ENCODE measurements at places on chromosomes 2 and 18.

GRCh38 chr18:68667121-68667520 lies 47.8 kb downstream of the TMX3 start:
- DNase-seq = no peak

GRCh38 chr18:29779096-29779495 lies 1263.4 kb downstream of the DSC3 start:
- peak; percentile 3 for DNase-seq

GRCh38 chr2:240986787-240987411 lies 11.5 kb upstream of the SNED1 start:
- DNase-seq = no peak

DNA sequence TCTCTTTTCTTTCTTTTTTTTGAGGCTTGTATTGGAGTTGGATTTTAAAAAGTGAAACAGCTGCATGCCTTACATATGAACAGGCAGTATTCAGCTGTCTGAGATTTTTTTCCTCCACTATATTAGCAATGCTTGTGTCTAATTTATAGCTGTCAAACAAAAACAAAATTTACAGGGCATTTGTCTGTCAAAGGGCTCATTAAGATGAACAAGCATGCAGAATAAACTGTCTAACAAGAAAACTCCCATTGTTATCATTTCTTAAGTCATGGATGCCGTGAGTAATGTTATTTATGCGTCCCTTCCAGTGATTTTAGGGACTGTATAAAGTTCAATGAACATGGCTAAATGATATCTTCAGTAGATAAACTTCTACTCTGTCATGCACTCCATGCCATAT lies 674.7 kb downstream of the PLCL1 start:
- DNase-seq = no peak

DNA sequence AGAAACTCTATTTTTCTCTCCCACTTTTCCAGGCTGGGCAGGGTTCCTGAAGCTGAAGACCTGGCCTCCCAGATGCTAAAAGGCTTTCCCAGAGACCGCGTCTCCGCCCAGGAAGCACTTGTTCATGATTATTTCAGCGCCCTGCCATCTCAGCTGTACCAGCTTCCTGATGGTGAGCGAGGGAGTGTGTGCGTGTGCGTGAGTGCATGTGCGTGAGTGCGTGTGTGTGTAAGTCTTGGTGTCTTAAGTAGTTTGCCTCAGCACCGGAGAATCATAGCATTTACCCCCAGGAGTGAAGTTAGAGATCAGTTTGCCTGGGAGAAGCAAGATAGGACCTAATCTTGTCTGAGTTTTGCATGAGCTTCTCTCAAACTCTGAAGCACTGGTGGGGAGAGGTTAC lies 73.7 kb downstream of the CDK15 start:
- DNase-seq = no peak

DNA sequence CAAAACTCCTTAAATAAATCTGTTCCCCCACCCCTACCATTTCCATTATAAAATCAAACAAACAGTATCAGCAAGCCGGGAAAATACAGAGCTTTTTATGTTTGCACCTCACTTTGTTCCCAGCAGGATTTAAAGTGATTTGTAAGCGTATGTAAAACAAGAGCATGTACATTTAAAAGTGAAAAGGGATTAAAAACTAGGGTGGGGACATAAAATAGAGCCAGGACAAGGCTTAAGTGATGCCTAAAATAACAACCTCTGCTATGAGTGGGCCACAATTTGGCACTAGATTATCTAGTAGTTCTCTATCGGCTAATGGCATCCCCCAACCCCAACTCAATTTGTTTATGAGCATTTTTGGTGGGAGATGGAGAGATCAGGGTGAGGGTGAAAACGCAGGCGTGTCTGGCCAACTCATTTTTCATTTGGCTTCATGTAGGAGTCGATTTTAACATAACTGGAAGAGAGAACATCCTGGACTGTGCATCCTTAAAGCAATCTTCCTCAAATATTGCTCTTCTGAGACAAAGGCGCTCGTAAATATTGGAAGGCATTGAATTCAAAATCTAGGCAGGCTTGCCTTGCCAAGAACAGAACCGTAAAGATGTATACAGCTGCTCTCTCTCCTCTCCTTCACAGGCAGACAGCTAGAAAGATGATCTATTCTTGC lies 34.5 kb upstream of the TSPYL6 start:
- DNase-seq = no peak

DNA sequence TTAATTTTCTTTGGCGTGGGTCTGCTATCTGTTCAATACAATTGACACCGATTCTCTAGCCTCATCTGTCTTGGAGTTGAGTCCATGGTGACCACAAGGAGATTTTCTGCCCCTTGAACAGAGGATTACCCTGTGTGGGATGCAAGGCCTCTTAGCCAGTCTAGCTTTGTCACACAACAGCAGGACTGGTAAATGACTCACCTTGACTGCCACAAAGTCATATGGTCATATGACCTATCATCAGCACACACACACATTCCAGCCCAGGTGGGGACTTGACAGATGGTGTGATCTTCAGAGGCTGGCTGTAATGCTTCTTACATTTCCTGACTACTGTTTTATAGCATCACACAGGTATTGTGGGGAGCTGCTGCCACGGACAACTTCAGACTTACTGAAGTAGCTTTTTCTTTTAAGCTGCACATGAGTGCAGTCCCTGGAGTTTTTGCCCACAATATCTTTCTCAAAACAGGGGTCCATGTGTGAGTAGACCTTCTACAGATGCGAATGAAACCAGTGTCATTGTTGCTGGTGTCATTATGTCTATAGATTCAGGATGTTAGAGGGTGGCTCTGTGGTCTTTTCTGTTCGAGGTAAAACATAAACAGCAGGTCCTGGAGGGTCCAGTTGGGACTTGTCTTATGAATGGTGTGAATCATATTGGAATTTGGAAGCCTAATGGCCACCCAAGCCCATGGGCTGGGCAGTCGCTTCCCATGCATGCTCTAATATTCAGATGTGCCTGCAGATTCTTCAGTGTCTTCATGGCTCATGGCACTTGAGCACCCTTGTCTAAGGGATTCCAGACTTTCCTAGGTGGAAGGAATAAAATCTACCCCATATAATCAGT lies 18.6 kb upstream of the ACOXL start:
- DNase-seq = no peak

DNA sequence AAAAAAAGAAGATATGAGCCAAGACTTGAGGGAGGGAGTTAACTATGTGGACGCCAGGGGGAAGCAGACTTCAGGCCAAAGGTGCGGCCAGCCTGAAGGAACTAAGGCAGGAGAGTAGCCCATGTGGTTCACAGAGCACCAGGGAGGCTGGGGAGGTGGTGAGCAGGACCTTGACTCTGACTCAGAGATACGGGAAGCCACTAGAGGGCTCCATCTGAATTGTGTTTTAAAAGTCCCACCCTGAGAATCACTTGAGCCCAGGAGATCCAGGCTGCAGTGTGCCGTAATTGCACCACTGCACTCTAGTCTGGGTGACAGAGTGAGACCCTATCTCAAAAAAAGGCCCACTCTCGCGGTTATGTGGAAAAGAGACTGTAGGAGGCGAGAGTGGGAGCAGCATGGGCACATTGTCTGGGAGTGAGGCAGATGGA lies 12.3 kb downstream of the CEP192 start:
- DNase-seq = peak; percentile 15

- no peak for DNase-seq
These were observed 242.9 kb downstream of the HRH4 start for GRCh38 chr18:24703316-24703715.

GRCh38 chr2:177542396-177542795 lies 149.8 kb downstream of the AGPS start:
- no peak for DNase-seq

DNA sequence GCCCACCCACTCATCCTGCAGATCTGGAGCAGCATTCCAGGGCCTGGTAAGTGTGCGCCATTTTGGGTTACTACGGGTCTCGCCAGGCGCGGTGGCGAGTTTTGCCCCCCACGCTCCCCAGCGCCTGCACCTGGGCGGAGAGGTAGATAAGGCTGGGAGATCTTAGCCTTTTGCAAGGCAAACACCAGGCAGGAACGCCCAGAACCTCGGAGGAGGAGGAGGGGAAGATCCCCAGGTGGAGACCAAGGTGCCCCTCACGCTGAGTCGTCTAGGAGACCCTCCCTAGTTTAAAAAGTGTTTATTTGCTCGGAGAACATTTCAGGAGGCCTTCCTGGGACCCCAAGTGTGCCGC lies 365 bp upstream of the RAMP1 start:
- no peak for DNase-seq

DNA sequence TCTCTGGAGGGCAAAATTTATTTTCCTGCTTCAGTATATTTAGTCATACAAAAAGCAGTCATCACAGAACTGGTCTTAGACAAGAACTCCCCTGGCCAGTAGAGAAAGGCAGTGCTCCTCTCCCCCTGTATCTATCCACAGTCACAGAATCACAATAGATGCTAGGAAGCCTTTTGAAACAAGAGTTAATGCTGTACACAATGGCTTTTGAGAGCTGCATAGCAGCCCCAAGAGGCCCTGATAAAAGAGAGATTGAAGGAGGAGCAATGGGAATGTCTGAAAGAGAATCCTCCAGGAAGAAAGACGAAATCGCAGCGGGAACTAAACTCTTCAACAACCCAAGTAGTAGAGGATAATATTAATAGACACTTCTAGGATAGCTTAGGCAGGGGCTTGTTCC lies 330.2 kb downstream of the RBM43 start:
- DNase-seq = no peak

DNA sequence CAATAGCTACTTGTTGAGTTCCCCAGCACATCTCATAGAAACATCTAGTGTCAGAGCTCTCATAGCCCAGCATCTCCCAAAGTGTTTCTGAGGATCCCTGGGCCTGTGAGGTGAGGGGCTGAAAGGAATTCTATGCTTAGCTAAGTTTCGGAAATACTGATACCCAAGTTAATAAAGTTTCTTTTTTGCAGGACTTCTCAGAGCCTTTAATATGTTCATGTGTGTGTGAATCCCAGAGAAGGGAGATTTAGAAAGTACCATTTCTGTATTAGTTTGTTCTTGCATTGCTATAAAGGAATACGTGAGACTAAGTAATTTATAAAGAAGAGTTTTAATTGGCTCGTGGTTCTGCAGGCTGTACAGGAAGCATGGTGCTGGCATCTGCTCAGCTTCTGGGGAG lies 211.2 kb downstream of the TSN start:
- DNase-seq = no peak

DNA sequence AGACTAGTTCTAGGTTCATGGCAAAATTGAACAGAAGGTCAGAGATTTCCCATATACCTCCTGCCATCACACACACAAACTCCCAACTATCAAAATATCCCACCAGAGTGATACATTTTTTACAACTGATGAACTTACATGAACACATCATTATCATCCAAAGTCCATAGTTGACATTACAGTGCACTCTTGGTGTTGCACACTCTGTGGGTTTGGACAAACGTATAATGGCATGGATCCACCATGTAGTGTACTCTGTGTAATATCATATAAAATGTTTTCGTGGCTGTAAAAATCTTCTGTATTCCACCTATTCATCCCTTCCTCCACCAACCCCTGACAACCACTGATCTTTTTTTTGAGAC lies 25.9 kb upstream of the STAM2 start:
- no peak for DNase-seq

GRCh38 chr18:23272498-23273232 lies 137.4 kb downstream of the CABLES1 start:
- DNase-seq = no peak

GRCh38 chr2:121575800-121576199 lies 45.1 kb downstream of the RNU4ATAC start:
- DNase-seq = no peak

- no peak for DNase-seq
These were observed 36.5 kb downstream of the ANO7 start for GRCh38 chr2:241224851-241225438.

- DNase-seq = no peak
These were observed 686.2 kb upstream of the FSHR start for GRCh38 chr2:49840428-49840975.

DNA sequence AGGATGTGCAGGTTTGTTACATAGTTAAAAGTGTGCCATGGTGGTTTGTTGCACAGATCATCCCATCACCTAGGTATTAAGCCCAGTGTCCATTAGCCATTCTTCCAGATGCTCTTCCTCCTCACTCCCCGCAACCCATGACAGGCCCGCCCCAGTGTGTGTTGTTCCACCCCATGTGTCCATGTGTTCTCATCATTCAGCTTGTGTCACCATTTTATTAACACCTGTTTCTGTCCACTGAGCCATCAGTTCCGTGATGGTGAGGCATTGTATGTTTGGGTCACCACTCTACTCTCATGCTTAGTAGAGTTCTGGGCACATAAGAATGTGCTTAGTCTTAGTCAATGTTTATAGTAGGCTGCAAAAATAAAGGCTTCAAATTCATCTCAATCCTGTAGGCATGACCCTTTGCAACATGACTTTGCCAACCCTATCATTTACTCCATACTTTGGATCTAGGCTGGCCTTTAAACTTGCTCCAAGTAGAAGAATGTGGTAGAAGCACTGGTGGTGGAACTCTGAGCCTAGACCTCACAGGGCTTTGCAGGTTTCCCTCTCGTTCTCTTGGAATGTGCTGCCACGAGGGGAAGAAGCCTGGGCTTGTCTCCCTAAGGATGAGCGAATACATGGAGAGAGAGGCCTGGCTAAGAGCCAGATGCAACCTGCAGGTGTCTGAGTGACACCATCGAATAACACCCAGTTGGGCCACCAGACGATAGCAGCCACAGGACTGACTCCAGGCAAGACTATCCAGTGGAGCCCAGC lies 161.5 kb downstream of the NAPG start:
- no peak for DNase-seq

GRCh38 chr2:430291-431040 lies 142.6 kb upstream of the ALKAL2 start:
- no peak for DNase-seq

- DNase-seq = no peak
These were observed 383.5 kb downstream of the ZEB2 start for GRCh38 chr2:144136297-144137010.

DNA sequence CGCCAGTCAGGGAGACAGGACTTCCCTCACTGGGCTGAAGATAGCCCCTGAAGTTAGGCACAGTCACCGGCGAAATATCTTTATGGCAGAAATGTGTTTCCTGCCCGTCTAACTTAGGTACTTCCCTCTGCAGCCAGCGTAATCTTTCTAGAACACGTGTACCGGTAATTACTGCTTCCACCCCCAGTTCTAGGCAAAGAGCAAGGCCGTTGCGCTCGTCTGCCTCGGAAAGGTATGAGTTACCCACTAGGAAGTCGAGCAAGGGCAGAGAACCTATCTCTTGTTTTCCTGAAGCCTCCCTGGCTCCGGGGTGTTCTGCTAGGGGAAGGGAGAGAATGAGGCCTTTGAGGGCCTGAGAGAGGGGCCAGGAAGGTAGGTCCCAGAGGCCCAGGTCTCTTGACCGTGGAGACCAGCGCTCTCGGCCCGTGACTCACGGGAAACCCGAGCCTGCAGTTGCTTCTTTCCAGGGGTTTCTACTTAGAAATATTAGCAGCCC lies 70.0 kb downstream of the TWSG1 start:
- DNase-seq = peak; percentile 49

DNA sequence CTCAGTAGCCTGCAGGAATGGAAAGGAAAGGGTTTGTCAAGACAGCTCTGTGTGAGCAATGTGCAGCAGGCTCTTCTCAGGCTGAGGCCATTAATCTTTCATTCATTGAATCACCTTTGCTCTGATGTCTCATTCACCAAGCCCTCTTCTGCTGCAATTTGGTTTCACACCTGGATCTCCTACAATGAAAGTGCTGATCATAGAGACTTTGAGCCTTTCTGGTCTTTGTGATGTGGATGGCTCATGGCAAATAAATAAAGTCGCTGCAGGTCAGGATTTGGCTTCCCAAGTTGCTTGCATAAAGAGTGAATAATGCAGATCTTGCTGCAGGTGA lies 95.8 kb upstream of the SPRED2 start:
- no peak for DNase-seq

- DNase-seq = no peak
These were observed 122.4 kb upstream of the SMAD2 start for GRCh38 chr18:48052842-48053241.

Measured in inflammatory macrophage (primary cell).